ENCODE measurements at places on chromosomes 6 and 20. TPM values are rescaled to one million over a fixed set of nuclear protein-coding genes. Genes with fewer than 3 reads are reported as not detected.

DNA sequence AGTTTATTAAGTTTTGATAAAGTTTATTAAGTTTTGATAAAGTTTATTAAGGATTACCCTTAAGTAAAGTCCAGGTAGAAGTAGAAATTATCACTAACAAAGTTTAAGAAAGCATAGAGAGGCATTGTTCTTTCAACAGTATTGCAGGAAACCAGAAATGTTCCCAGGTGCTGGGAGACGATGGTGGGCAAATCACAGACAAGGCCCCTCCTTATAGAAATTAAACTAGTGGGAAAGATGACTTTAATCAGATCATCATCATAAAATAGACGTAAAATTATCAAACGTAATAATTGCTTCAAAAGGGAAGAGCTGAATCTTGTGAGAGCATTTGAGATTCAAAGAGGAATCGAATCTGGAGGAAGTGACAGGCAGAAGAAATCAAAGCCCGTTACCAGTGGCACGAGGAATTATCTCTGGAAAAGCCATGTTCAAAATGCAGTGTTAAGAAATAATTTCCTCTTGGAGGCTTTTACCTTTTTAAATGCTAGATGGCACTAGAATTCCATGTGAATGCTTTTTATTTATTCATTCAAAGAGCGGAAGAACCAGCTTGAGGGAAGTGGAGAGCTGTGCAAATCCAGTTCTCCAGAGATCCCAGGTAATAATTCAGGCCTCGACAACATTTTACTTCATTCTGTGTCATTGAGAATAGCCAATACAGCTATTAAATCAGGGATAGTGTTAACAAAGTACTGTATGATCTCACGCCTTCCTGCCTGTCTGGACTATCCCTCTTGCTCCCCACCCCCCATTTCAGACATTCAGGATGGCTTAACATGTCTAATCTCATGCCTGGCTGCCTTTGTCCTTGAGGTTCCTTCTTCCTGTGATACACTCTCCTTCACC is 1.0 kb upstream of the APMAP start:
- DNase-seq = peak; percentile 29

GRCh38 chr20:6277661-6278240 is 154.9 kb upstream of the FERMT1 start:
- no peak for DNase-seq

DNA sequence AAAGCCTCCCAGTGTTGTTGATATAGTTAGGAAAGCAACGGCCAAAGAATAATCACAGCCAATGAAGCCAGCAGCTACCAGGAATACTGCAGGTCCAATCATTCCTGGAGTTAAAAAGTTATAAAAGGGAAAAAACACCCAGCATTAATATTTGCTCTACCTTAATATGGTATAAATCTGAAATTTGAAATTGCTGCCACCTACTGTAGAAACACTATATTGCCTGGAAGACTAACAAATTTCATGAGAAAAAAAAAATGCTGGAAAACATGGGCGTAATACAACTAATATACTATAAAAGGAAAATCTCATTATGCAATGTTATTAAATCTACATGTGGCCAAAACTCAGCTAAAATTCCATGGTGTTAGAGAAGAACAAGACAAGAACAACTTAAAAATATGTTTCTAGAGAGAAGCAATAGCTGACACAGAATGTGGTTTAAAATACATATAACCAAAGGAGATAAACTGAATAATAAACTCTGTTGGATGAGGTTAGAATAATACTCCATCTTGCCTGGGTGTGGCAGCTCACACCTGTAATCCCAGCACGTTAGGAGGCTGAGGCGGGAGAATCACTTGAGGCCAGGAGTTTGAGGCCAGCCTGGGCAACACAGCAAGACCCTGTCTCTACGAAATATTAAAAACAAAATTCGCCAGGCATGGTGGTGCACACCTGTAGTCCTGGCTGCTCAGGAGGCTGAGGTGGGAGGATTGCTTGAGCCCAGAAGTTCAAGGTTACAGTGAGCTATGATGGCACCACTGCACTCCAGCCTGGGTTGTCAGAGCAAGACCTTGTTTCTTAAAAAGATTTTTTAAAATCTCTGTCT is 43.1 kb downstream of the SLC17A5 start:
- peak; percentile 71 for DNase-seq

The SOBP gene
- 1.9 TPM for total RNA-seq

GRCh38 chr6:159729598-159730331 is 2.5 kb downstream of the WTAP start:
- DNase-seq = peak; percentile 28

The WFDC12 gene
- total RNA-seq = not detected

DNA sequence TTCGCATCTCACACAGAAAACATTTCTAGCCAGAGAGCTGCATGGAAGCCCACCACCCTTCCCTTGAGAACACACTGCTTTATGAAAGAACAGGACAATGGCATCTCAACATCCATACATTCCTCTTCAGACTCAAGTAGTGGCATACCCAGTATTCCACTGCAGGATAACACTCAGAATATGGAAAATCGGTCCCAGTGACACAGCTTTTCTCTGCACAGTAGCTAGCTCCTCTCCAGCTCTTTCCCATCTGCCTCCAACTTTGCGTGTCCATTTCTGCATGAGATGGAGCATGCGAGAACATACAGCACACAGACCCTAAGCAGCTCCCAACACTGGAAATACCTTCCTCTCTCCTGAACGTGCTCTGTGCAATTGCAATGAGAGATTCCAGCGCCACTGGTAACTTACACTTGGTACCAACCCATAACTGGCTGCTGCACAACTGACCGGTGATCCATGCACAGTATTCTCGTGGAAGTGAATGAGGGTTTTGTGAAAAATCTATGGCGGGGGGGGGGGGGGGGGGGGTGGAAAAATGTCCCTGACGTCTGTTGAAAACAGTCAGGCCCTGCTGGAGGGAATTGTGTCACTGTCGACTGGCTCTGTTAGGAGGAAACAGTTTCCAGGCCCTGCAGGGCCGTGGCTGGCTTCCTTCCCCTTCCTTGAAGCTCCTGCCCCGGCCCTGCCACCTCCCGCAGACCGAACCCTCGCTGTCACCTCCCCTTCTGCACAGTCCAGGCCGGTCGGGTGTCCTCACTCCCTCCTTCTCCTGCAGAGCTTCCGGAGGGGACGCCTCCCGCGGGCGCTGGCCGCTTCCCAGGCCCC is 265.9 kb upstream of the QKI start:
- DNase-seq = no peak

DNA sequence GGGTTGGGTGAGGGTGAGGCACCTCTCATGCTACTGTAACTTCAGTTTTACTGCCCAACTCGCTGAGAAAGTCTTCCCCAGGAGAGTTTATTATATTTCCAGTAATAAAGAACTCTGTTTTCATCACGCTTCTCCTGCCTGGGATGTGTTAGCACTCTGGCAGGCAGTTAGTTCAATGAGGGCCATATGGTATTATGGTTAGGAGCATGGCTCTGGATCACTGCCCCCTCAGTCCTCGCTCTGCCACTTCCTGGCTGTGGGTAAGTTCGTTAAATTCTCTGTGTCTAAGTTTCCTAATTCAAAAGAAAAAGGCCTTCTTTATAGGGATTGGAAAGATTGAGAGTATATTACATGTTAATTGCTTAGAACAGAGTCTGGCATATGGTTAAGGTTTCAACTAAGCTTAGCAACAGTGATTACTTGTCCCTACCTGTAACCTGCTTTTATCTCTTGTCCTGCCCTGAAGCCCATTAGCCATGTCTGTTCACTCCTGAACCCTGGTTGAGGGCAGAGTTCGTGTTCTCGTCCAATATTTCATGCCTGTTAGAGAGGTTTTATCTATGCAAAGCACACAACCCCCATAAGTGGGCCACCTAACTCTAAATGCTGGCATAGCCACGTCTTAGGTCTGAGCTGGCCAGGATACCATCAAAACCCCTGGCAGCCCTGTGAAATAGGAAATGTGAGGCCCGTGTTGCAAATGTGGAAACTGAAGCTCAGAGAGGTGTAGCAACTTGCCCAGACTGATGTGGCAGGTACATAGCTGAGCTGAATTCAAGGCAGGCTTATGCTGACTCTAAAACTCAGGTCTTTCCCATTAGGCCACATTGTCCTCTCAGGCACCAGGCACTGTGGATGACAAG is 342.5 kb upstream of the JARID2 start:
- DNase-seq = no peak

The BPIFB2 gene
- not detected for total RNA-seq

The LGSN gene
- total RNA-seq = 0.32 TPM

DNA sequence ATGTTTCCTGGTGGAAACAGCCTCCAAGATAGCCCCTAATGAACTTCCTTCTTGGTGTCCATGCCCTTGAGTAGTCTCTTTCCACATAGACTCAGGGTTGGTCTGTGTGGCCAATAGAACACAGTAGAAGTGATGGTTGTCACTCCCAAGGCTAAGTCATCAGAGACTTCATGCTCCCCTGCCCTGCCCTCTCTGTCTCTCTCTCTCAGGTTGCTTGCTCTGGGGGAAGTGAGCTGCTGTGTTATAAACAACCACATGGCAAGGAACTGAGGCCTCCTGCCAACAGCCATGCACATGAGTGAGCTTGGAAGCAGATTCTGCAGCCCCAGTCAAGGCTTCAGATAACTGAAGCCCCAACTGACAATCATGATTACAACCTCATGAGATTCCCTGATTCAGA is 85.3 kb upstream of the SLC22A16 start:
- no peak for DNase-seq

The FNDC11 gene
- 0.97 TPM for total RNA-seq

DNA sequence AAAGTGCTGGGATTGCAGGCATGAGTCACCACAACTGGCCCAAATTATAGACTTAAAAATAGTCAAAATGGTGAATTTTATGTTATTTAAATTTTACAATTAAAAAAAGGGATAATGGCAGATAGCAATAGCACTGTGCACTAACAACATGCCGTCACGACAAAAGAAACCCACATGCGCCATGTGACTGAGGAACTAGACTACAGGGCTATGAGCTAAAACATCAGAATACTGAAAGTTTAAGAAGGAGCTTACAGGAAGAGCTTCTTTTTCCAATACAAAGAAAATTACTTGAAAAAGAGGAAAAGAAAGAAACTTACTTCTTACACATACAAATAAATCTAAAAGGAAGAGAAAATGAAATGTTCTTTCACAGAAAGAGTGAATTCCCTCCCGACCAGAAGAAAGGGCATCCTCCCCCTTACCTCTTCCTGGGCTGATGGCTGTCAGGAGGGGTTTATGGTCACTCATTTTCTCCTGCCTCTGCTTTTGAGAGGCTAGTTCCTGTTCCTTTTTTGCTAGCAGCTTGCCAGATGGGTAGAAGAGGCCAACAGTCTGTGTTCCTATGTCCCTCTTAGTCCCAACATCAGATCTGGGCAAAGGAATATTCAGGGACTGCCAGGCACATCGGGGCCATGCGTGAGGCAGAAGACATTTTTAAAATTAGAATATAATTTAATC is 54.5 kb downstream of the DZANK1 start:
- DNase-seq = no peak

The NELFE gene
- 120 TPM for total RNA-seq

The IL17F gene
- under 0.01 TPM for total RNA-seq

DNA sequence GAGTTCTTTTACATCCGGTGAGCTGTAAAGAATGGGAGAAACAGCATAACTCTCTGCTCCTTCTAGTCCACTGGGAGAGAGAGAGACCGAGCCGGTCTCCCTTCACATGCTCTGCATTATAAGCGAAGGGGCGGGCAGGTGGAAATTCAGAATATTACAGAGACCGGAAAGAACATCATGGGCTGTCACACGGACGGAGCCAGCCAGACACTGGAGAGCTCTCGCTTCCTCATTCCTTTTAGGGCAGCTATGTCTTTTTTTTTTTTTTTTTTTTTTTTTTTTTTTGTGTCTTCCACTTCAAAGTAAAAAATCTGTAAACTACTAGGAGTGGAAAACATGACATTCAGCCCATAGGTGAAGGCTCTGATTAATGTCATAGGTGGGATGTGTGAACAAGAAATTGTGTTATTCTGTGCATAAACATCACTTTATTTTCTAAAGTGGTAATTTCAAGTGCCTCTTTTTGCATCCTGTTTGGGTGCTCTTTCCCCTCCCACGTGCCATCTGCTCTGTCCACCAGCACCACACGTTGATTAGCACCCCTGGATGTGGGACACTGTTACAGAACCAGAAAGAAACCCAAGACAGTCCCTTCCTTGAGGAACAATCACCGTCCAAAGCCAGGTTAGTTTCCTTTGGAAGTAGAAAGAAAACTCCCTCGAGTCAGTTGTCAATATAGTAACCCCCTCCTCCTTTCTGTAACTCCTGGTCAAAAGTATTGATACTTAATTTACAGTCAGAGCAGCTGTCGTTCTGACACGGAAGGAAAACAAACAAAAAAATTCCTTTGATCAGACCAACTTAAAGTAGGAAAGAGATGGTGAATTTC is at the start of gene TAGAP:
Gene TAGAP, minus strand, starts transcription at position 93 of the 829 bp plus-strand sequence. CDS start 845 bp downstream, outside the sequence.
- no peak for DNase-seq

The HLA-DOA gene
- total RNA-seq = not detected

The THBS2 gene
- 478 TPM for total RNA-seq

GRCh38 chr6:152404086-152404857 is 232.9 kb downstream of the SYNE1 start:
- no peak for DNase-seq

- no peak for DNase-seq
Measured at GRCh38 chr6:136463743-136464142, 86.5 kb downstream of the MAP7 start.

- no peak for DNase-seq
Measured at GRCh38 chr6:144315981-144316861, 31.1 kb downstream of the UTRN start.

DNA sequence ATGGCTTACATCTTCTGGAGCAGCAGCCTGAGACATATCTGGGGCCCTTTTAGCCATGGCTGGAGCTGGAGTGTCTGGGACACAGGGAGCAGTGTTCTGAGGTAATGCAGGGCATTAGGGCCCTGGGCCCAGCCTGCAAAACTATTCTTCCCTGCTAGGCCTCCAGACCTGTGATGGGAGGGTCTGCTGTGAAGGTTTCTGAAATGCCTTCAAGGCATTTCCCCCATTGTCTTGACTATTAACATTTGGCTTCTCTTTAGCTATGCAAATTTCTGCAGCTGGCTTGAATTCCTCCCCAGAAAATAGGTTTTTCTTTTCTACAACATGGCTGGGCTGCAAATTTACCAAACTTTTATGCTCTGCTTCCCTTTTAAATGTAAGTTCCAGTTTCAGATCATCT is 61.5 kb downstream of the EDN1 start:
- DNase-seq = no peak

DNA sequence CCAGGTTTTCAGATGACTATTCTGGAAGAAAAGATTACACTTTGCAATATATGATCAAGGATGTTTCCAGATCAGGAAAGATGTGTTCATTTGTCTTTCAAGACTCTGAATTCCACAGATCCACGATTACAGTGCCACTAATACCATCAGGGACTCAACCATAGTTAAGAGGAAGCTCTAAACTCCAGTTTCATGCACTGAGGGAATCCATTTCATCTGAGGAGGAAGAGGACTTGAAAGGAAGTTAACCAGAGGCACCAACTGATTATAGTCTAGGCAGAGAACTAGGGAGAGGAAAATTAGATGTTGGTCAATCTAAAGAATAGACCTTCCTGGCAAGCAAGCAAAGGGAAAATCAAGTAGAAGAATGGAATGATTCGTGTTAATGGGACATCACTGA is 218.3 kb upstream of the PRDM1 start:
- DNase-seq = no peak

DNA sequence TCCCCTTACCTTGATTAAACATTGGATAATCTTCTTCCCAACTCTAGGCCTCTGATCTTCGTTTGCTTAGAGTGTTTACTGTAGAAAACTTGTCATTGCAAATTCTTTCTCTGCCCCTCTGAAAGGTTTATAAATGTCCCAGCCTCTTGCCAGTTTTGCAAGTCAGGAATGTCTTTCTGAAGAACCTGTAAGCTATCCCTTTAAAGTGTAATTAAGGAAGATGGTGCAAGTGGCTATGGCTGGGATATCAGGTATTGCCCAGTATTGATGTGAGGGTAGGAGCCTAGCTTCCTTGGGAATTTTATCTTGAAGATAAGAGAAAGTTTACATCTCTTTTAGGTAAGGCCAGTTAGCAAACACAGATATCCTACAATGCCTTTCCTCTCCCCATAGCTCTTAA is 211.0 kb upstream of the RIMS1 start:
- no peak for DNase-seq

Measured in fibroblast of villous mesenchyme (primary cell).